Caki2 (cell line): ENCODE measurements at places on chromosomes 2 and 18.

GRCh38 chr2:204496779-204497178 lies 48.5 kb upstream of the PARD3B start:
- no peak for DNase-seq

DNA sequence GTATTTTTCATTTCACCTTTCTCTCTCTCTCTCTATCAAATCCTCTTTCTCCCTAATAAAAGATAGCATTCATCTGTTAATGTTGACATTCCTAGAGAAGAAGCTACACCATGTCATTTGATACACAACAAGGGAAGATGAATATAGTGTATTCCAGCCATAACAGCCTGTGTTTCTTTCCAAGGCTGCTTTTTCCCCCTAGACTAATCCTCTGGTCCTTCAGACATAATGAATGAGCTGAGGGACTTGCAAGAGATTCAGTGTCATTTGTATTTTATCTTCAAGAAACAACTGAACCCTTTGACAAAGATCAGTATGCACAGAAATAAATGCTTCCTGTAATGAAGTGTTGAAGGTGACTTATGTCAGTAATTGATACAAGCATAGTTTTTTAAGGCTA lies 284.0 kb upstream of the NXPH2 start:
- no peak for DNase-seq

DNA sequence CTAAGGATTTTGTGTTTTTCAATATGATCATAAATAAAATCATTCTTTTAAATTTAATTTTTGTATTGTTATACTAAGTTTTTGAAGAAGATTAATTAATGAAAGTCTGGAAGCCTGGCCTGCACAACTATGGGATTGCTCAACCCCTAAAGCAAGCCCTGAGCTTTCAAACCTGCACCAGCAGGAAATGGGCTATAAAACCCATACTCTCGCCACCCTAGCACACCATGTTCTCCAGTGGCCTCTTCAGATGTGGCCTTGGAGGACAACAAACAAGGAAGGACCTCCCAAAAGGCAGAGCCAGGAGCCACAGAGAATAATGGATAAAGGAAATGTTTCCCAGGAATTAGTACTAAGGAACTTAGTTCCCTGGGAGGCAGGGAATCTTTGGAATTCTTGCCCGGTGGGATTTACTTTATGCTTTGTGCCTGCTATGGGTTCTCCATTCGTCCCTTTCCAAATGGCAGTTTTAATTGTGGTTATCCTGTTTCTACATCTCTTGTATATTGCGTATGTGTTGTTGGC lies 212.5 kb downstream of the ZFP36L2 start:
- no peak for DNase-seq

DNA sequence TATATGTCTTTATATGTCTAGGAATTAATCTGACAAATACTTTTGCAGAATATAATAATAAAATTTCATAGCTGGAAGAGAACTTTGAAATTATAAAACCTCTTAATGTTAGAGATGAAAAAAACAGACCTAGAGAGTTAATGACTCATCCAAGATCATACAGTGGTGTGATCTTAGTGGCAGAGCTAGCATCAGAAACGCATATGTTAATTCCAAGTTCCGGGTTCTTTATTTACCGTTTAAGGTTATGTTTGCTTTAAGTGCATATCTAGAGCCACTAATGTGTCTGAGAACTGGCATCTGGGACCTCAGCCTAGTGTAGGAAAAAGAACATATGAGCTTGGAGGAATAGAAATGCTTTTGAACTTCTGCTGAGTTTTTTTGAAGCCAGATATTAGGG lies 24.3 kb downstream of the CERS6 start:
- no peak for DNase-seq

DNA sequence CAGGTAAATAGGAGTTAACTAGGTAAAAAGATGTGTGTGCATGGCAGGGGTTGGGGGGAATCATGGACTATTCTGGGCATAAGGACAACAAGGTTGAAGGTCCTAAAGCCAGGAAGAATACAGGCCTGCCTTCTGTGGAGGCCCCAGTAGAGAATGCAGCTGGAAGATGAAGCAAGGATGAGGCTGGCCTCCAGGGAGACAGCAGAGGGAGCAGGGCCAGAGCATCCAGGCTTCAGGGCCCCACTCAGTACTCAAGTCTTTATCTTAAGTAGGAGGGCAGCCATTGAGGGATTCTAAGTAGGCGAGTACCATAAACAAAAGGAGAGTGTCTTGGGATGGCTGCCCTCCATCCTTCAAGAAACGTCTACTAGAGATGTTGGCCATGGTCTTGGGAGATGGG lies 101.8 kb upstream of the APCDD1 start:
- DNase-seq = no peak

- DNase-seq = peak; percentile 71
These were observed 2.2 kb downstream of the PLEKHA3 start for GRCh38 chr2:178482437-178482836.

- DNase-seq = peak; percentile 78
These were observed 736.3 kb upstream of the ACVR2A start for GRCh38 chr2:147108548-147108947.

DNA sequence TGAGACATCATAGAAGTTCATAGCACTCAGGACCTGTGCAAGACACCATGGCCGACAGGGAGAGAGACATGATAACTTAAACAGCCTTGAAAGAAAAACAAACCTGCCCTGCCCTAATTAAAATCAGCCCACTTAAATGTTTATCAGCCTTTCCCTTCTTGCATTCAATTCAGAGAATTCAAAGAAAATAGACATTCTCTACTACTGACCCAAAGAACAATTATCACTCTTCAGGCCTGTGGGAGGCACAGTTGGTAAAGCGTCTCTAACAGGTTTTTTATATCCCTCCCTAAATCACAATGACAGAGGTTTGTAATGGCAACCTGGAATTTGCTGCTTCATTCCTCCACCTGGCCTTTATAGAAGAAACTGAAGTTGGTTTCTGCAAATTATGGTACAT lies 1.7 kb downstream of the CDK15 start:
- DNase-seq = no peak

- no peak for DNase-seq
These were observed 51.6 kb upstream of the THSD7B start for GRCh38 chr2:136713739-136714138.

- DNase-seq = no peak
These were observed 115.5 kb downstream of the HDAC4 start for GRCh38 chr2:239285071-239285931.

- DNase-seq = no peak
These were observed 163.4 kb downstream of the UBE2E3 start for GRCh38 chr2:181143790-181144300.

DNA sequence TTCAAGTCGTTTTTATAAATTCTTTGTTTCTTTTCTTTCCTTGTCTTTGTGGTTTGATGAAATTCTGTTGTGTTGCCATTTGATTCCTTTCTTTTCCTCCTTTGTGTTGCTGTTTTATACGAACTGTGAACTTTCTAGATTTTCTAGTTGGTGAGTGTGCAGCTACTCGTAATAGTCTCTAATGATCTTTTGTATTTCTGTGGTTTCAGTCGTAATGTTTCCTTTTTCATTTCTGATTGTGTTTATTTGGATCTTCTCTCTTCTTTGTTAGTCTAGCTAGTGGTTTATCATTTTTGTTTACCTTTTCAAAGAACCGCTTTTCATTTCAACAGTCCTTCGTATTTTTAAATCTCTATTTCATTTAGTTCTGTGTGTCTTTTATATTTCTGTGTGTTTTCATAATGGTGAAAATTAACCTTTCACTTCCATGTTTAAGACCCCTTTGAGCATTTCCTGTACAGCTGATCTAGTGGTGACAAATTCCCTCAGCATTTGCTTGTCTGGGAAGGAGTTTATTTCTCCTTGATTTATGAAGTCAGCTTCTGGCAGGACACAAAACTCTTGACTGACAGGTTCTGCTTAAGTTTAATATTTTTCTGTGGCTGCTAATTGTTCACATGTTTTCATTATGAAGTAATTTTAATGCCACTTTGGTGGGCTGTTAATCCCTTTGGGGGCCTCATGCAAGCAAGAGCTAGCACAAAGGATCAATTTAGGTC lies 16.2 kb upstream of the MALT1 start:
- no peak for DNase-seq

GRCh38 chr2:3279236-3279960 lies 98.2 kb downstream of the EIPR1 start:
- DNase-seq = no peak

GRCh38 chr18:36035253-36035652 lies 32.1 kb downstream of the RPRD1A start:
- DNase-seq = no peak

DNA sequence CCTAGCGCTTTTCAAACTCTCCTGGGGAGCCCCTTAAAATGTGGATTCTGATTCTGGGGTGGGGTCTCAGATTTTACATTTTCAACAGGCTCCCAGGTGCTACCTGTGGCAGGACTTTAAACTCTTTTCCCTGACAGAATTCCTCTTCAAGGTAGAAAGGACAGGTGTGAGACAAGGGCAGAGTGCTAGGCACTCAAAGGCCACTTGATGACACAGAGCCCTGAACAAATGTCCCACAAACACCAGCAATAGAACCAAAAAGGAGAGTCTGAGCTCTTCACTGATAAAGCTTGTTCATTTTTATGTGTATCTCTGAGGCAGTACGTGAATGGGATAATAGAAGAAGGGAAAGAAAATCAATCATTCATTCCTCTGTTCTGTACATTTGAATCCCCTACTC lies 77.7 kb upstream of the PELI1 start:
- DNase-seq = no peak

GRCh38 chr2:82790206-82791021 lies 1668.7 kb downstream of the SUCLG1 start:
- DNase-seq = peak; percentile 84

- no peak for DNase-seq
These were observed 67.7 kb downstream of the SLC40A1 start for GRCh38 chr2:189512879-189513278.

GRCh38 chr2:2571301-2572150 lies 240.5 kb upstream of the MYT1L start:
- no peak for DNase-seq

- DNase-seq = no peak
These were observed 31.0 kb downstream of the GYPC start for GRCh38 chr2:126686841-126687485.

DNA sequence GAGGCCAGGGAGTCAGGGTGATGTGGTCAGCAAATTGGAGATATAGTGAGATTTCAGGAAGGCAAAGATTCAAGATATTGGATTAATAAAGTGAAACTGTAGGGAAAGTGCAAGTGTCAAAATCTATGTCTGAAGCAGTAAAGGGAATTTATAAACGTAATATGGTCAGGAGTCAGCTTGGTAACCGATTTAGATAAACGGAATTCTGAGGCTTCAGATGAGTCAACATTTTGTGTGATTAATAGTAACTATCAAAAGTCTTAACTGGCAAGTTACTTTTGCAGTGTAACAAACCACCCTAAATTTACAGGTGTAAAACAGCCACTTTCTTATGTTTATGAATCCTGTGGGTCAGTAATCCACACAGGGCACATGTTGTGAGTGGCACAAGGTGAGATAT lies 10.9 kb downstream of the MTX2 start:
- no peak for DNase-seq

DNA sequence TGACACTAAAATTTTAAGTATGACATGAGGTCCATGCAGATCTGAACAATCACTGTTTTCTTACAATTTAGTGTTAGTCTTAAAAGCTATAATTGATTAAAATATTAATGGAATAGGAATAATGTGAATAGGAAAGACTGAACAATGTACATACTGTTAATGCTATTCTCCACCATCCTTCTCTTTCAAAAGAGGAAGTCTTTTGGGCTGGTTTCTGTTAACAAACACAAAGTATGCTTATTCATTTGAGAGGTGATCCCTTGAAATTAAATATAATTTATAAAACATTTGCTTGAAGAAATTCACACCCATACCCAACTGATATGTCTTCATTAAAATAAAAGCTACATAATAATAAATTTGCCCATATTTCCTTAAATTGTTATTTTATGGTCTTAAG lies 2.3 kb downstream of the STPG4 start:
- no peak for DNase-seq

DNA sequence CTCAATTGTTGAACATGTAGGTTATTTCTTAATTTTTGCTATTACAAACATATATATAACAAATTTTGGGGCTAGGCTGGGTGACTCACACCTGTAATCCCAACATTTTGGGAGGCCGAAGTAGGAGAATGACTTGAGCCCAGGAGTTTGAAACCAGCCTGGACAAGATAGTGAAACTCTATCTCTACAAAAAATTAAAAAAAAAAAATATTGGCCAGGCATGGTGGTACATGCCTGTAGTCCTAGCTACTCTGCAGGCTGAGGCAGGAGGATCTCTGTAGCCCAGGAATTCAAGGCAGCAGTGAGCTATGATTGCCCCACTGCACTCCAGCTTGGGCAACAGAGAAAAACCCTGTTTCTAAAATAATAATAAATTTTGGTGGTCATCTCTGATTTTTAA lies 23.5 kb downstream of the SLC4A1AP start:
- no peak for DNase-seq

DNA sequence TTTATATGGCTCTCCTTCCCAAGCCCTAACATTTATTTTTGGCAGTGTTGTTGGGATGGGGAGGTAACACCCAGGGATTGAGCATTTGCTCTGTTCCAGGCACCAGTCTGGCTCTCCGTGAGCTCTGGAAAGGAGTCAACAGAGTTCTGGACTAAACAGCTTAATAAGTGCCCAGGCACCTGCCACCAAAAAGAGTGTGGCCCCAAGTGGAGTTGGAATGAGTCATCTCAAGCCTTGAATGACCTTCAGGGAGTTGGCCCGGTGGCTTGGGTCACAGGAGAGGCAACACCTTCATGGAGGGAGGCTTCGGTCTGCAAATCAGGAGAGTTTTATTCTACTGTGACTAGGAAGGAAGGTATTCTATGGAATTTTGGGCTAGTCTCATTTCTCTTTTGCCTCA lies 203.2 kb downstream of the DLGAP1 start:
- no peak for DNase-seq

- no peak for DNase-seq
These were observed 57.6 kb downstream of the CRIM1 start for GRCh38 chr2:36413218-36413617.

GRCh38 chr2:290090-290722 lies 2.3 kb upstream of the ALKAL2 start:
- DNase-seq = no peak

DNA sequence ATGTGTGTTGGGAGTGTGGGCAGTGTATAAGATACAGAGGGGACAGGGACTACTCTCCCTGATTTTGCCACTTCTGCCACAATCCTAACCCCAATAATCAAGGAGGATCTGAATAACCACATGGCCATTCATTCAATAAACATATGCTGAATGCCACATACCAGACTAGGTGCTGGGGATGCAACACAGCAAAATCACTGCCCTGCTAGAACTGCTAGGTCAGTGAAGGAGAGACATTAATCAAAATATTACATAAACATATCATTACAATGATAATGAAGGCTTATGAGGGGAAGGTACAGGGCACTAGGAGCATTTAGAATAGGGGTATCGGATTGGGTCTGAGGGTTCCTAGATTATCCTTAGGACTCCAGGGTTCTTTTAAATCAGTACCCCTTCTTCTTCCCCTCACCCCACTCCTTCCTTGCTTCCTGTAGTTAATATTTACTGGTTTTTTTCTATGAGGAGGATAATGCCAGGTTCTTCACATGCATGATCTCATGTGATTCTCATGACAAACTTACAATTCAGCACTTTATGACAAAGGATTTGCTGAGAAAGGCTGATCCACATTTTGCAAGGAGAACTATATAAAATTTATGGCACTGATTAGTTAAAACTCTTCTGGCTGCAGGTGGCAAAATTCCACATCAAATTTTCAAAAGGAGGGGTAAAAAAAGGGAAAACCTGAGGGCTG lies 56.4 kb upstream of the PCBP1 start:
- no peak for DNase-seq
